ENCODE measurements at places on chromosomes 12 and 14.

- no peak for DNase-seq
Measured at GRCh38 chr12:70757830-70758493, 120.7 kb upstream of the PTPRB start.

DNA sequence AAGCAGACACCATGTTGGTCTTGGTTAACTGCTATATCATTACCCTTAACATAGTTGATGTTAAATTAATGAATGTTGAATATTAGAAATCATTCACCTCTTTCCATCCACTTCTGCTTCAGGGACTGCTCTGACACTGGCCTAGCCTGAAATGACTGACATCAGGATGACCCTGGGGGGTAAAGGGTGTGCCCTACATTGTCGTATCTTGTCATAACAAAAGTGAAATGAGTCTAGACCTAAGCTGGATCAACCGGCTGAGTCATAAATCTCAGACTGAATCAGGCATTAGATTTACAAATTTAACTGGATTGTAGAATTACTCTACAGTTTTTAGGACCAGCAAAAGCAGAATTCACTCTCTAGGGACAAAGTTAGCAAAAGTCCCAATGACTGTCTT lies 35.3 kb downstream of the KICS2 start:
- DNase-seq, result no peak

DNA sequence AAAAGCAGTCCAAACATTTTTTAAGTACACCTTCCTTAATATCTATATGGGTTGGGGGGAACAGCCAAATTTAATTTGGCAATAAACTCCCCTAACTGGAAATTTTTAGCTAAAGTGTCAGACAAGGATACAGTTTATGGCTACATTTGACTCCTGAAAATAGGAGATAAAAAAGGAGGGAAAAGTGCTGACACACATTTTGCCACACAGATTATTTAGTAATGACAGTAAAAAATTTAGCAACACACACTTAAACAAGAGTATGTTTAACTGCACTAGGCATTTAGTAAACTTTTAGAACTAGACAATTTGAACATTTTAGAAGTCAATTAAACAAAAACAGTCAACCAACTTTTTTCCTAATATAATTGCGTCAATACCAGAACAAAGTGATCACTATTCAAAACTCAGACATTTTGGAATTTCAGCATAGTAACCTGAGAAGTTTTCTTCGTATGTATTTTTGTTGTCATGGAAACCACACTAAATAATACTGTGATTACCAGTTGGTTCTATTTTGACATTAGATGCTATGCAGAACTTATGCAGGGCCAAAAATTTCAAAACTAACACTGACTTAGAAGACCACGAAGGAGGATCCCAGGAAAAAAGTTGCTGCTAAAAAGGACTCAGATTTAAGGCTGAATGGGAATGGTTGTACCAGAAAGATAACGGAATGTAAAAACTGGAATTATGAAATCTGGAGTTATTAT lies 13.4 kb downstream of the GMFB start:
- DNase-seq, result no peak

GRCh38 chr12:91496337-91496736 lies 313.7 kb upstream of the DCN start:
- DNase-seq, result no peak

DNA sequence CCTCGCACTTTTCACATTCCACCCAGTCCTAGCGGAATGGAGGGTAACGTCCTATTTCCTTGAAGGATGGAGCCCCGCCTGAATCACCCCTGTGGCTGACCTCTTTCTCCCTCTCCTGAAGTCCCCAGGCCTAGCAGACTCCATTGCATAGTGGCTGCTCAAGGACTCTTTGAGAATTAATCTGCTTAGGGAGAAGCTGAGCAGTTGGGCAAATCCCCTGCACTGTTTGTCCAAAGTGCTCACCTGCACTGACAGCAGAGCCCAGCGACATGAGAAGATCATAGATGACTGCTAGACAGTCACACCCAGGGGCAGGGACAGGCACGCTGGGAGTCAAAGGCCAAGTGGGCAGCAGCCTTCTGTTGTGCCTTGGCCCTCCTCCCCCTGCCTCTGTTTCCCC lies 37.7 kb upstream of the DICER1 start:
- no peak for DNase-seq

GRCh38 chr14:81313775-81314429 lies 86.2 kb downstream of the STON2 start:
- DNase-seq, result no peak

DNA sequence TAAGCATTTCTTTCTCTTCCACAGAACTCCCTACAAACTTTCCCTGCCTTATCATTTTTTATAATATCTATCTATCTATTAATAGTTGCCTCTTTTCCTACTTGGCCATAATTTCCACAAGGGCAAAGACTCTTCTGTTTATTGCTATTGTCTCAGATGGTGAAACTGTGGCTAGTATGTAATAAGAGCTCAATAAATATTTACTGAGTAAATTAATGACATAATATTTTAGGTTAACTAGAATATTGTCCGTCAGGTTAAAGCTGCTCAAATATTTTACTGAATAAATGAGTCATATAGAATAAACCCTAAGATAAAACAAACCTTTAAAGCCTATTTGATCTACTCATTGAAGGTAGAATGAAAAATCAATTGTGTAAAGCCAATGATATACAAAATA lies 240.5 kb downstream of the PPFIA2 start:
- no peak for DNase-seq

DNA sequence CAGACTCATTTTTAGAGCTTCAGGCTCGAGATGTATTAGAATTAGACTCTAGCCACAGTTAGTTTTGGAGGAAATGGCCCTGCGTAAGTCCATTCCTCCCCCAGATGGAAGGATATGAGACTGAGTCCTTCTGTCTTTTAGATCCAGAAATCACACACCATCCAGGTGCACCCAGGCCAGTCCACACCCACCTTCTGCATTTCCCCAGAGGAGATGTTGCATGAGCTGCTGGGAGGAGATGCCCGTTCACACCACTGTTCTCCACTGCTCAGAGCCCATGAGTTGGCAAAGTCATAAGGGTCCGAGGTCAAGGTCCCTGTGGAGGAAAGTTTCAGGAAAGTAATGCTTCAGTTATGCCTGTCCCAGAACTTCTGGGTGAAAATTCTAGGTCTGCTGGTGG lies 29.2 kb downstream of the VWF start:
- no peak for DNase-seq

GRCh38 chr12:117582135-117582784 lies 220.8 kb upstream of the NOS1 start:
- no peak for DNase-seq

GRCh38 chr12:95554532-95555071 lies 3.3 kb upstream of the USP44 start:
- no peak for DNase-seq

- no peak for DNase-seq
Measured at GRCh38 chr12:24928131-24928530, 20.8 kb downstream of the BCAT1 start.

- no peak for DNase-seq
Measured at GRCh38 chr12:48691826-48692487, 9.9 kb upstream of the KANSL2 start.

GRCh38 chr12:11022520-11022919 lies at the start of gene TAS2R19:
TSS of gene TAS2R19 (minus strand) at chr12:11022620. CDS start at chr12:11022571, 49 bp downstream.
- DNase-seq, result no peak

DNA sequence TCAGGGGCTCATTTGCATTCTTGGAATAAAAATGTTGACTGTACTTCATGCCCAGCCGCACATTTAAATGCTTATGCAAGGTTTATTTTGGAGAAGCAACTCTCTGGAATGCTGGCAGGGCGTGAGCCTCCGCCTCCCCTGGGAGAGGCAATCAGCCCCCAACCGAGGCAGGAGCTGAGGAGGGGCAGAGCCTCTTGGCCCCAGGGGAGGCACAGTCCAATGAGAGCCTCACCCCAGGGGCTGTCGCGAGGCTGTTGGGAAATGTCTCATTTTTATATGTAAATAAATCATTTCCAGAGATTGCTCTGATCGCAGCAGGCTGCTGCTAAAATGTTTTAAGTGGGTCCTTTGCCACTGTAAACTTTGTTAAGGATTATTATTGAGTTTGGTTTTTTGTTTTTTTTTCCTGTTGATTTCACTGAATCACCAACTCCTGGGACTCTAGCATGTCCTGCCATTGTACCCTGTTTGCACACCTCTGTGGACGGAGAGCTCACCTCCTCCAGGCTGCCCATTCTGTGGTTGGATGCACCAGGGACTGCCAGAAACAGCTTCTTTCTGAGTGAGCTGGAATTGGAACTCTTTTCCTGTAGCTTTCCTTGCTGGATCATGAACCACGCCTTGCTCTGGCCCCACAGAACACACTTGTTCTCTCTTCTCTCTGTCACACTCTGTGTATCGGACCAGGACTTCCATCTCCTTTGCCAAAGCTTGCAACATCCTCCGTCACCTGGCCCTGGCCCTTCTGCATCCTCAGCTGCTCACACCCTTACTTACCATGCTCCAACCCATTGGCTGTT lies 46.9 kb upstream of the FAM181A start:
- no peak for DNase-seq

GRCh38 chr14:61498303-61498702 lies 176.9 kb downstream of the PRKCH start:
- no peak for DNase-seq

DNA sequence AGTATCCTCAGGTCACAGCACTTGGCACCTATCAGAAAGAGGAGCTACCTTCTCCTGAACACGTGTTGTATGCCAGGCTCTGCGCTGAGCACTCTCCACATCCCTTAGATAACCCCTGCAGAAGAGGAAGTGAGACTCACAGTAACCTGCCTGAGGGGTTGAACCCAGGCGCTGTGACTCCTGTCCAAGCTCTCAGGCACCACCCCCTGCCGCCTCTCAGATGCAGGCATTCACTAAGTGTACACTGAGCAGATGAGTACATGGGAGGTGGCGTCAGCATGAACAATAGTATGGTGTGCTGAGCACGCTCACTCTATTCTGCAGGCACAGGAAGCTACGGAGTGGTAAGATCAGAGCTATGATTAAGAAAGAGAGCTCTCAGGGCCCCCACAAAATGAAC lies 21.0 kb upstream of the RIC8B start:
- no peak for DNase-seq

DNA sequence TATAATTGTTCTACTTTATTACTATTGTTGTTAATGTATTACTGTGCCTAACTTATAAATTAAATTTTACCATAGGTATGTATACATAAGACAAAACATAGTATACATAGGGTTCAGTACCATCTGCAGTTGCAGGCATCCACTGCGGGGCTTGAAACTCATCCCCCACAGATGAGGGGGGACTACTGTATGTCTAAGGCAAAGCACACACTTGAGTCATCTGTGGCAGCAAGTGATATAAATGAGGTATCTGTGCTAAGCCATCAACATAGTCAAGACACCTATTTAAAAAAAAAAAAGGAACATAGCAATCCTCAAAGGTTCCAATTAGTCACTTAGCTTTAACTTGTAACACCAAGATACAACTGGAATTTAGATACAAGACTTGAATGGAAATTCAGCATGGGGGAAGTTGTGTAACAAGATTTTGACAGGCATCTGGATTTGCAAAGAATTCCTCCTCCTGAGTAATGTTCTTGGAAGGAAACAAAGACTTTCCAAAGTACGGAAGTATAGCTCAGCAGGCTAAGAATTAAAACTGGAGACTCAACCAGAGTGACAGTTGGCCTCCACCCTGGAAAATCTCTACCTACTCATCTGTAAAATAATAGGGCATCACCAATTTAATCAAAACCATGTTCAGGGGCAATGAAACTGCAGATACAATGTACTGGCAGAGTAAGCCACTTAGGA lies 14.9 kb downstream of the DCAF5 start:
- DNase-seq, result no peak

- no peak for DNase-seq
Measured at GRCh38 chr12:601976-602699, 61.1 kb downstream of the NINJ2 start.

DNA sequence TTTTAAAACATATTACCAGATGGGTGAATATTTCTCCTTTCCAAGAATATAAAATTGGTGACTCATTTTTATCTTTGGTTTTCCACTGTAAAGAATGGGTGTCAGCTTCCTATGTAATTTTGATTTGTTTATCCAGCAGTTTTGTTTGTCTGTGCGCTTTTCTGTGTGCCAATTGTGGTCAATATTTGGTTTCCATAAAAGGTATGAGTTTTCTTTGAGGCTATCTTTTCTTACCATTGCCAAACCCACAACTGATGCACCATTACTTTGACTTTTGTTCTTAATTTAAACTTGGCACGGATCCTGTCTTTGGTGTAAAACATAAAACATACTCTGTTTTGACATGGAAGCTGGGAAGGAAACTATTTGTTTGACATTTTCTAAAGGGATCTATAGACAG lies 78.8 kb upstream of the NAV3 start:
- no peak for DNase-seq

DNA sequence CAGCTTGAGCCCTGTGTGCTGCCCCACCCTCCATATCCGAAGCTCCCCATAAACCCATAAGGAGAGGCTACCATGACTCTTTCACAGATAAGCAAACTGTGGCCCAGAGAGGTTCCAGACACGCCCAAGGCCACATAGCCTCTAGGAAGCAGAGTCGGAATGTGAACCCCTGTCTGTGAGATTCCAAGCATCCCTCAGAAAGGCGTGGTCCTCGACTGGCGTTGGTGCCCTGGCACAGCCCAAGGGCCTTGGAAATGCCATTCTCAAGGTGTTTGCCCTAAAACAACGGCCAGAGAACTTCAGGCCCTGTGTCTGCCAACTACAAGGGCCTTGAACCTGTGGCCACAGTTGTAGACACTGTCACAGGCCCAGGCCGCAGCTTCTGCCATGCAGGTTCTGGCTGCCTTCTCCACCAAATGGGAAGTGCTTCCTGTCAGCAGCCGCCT lies 8.5 kb upstream of the DIO3 start:
- DNase-seq, result no peak

- DNase-seq, result no peak
Measured at GRCh38 chr14:50619569-50620141, 48.5 kb downstream of the SAV1 start.

DNA sequence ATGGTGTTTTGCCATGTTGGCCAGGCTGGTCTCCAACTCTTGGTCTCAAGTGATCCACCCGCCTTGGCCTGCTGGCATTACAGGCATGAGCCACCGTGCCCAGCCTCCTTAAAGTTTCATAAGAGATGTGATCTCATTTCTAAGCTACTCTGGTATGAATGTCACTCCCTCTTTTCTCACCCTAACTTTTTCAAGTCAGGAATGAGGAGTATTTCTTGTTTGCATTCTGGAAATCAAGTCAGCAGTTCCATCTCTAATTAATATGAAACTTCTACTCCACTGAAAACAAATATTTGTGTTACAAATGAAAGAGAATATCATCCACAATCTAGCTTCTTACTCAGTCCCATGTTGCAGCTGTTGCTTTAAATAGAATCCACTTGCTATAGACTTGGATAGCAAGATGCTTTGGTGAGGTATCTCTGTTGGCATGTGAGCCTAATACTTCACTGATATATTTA lies 61.3 kb downstream of the ARF6 start:
- no peak for DNase-seq

Measured in H1 (cell line).